ENCODE measurements at places on chromosomes 5 and 9. TPM values are rescaled to one million over a fixed set of nuclear protein-coding genes. Genes with fewer than 3 reads are reported as not detected.

Gene C9orf43
- total RNA-seq = 0.16 TPM

- no peak for DNase-seq
Measured at GRCh38 chr5:151047814-151048425, 27.5 kb downstream of the GPX3 start.

- DNase-seq = no peak
Measured at GRCh38 chr5:158376679-158377078, 517.7 kb upstream of the CLINT1 start.

GRCh38 chr5:44987026-44987425, 178.3 kb downstream of the MRPS30 start:
- DNase-seq = no peak

Gene KIF24
- total RNA-seq = 0.89 TPM

GRCh38 chr5:106601620-106602019, 1069.1 kb downstream of the EFNA5 start:
- DNase-seq = no peak

Gene PCA3
- total RNA-seq = not detected

- DNase-seq = no peak
Measured at GRCh38 chr9:136104916-136105315, 9.8 kb upstream of the NACC2 start.

Gene SPATA31A3
- total RNA-seq = not detected

Gene STXBP1
- 46.6 TPM for total RNA-seq

Gene PCDHGB5
- total RNA-seq = 13.9 TPM

Gene SPINK6
- total RNA-seq = not detected

DNA sequence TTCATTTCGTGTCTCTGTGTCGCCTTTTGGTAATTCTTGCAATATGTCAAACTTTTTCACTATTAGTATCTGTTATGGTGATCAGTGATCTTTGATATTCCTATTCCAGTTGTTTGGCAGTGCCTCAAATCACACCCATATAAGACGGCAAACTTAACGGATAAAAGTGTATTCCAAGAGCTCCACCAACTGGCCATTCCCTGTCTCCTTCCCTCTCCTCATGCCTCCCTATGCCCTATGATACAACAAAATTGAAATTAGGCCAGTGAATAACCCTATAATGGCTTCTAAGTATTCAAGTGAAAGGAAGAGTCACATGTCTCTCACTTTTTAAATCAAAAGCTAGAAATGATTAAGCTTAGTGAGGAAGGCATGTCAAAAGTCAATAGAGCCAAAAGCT, 74.8 kb downstream of the CDK5RAP2 start:
- DNase-seq = no peak

GRCh38 chr9:137764171-137764671, 113.4 kb upstream of the CACNA1B start:
- DNase-seq = no peak

GRCh38 chr9:33129886-33130881, 37.0 kb downstream of the B4GALT1 start:
- DNase-seq = no peak

DNA sequence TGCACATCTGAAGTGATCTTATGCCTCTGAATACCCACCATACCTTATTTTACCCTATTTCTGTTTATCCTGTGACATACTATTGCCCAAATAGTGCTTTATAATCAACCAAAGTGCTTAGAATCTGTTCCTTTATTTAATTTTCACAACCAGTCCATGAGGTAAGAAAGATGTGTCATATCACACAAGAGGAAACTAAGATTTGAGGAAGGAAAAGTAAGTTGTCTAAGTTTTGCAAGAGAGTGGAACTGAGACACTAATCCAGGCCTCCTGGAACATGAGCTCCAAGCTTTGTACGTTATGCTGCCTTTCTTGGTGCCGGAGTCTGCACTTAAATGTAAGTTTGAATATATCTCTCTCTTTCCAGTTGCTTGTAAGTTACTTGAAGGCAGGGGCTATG, 17.2 kb downstream of the KDM3B start:
- DNase-seq = no peak

Gene GPSM1
- total RNA-seq = 35.1 TPM

- no peak for DNase-seq
Measured at GRCh38 chr5:31886206-31886605, 247.3 kb downstream of the PDZD2 start.

GRCh38 chr5:80170117-80170535, 85.7 kb downstream of the SERINC5 start:
- DNase-seq = no peak

- no peak for DNase-seq
Measured at GRCh38 chr5:112776301-112776856, 38.7 kb downstream of the APC start.

Gene LCNL1
- 5.9 TPM for total RNA-seq

DNA sequence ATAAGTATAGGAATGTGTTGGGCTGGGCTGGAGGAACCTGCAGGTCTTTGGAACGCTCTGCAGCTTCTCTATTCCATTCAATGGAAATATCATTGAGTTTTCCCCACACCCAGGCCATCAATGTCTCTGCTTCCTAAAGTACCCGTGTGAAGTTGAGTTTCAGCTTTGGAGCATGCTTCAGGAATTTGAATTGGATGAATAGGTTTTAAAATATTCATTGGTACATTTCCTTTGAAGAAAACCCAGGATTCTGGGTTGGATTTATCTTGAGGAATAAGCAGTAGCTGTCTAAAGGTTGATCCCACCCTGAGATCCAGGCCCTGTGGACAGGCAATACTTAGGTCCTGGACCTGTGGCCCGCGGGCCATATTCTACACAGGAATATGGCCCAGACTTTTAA, 37.3 kb downstream of the INSYN2B start:
- no peak for DNase-seq

Gene WHRN
- total RNA-seq = 0.35 TPM

DNA sequence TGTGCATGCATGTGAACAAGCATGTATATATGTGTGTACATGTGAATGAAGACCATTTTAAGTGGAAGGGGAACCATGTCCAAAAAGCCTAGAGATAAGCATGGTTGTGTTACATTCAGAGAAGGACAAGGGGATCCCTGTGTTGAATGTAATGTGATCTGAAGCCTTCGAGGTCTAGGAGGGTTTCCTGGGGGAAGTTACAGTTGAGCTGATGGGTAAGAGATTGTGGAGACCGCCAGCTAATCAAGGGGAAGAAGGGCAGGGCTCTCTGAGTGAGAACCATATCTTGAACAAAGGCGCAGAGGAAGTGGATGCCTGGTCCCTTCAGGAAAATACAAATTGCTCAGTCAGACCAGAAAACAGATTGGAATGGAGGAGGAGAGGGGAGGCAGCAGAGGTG, 45.5 kb upstream of the TNFSF15 start:
- DNase-seq = no peak

All from cardiac septum (tissue), 1 donor.